ENCODE measurements at places on chromosomes 5 and 9. TPM values are rescaled to one million over a fixed set of nuclear protein-coding genes. Genes with fewer than 3 reads are reported as not detected.

C9orf50 gene
- total RNA-seq = not detected

DEPDC1B gene
- not detected for total RNA-seq

FBLL1 gene
- total RNA-seq = not detected

COL23A1 gene
- total RNA-seq = 13.6 TPM

SPAG8 gene
- total RNA-seq = 5.2 TPM

GKAP1 gene
- 13.6 TPM for total RNA-seq

ORM2 gene
- total RNA-seq = not detected

FSTL4 gene
- not detected for total RNA-seq

SLC6A7 gene
- total RNA-seq = not detected

Data from right cardiac atrium (tissue), 5 donors.